ENCODE measurements at places on chromosomes 6 and 20.

- no peak for ATAC-seq
Measured at GRCh38 chr6:168033791-168034190, 36.3 kb downstream of the KIF25 start.

DNA sequence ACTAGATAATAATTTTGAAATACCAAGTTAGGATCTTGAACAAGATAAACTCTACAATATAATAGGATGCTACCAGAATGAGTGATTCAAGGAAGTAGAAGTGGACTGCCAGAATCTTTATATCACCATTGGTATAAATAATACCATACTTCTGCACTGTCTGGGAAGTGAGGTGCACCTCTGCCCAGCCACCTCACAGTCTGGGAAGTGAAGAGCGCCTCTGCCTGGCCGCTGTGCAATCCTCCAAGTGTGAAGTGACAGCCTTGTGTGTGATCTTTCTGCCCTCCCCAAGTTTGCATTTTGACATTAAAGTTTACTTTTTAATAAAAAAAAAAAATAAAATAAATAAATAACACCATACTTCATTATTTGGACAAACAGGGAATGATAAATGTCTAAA lies 18.8 kb downstream of the LATS1 start:
- no peak for ATAC-seq

- no peak for ATAC-seq
Measured at GRCh38 chr6:111566222-111566734, 39.4 kb downstream of the TRAF3IP2 start.

DNA sequence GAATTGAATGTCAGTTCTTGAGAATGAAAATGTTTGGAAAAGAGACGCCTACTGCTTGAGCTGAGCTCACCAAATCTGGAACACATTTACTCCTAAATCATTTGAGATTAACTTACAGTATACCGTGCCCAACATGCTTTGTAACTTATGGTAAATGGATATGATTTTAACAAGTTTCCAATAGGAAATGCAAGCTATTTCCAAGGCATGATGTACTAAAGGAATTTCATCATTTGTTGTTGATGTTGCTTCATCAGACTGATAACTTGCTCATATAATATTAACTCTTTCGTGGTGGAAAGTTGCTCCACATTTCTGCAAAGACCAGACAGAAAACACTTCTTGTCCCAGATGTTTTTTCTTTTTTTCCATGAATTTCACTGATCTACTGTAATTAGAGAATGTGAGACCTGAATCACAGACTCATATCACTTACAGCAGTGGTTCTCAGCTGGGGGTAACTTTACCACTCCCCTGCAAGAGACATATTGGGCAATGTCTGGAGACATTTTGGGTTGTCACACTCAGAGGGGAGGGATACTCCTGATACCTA lies 116.6 kb upstream of the TRAF3IP2 start:
- ATAC-seq, result no peak

GRCh38 chr6:158184608-158185007 lies 16.5 kb downstream of the GTF2H5 start:
- ATAC-seq, result no peak

DNA sequence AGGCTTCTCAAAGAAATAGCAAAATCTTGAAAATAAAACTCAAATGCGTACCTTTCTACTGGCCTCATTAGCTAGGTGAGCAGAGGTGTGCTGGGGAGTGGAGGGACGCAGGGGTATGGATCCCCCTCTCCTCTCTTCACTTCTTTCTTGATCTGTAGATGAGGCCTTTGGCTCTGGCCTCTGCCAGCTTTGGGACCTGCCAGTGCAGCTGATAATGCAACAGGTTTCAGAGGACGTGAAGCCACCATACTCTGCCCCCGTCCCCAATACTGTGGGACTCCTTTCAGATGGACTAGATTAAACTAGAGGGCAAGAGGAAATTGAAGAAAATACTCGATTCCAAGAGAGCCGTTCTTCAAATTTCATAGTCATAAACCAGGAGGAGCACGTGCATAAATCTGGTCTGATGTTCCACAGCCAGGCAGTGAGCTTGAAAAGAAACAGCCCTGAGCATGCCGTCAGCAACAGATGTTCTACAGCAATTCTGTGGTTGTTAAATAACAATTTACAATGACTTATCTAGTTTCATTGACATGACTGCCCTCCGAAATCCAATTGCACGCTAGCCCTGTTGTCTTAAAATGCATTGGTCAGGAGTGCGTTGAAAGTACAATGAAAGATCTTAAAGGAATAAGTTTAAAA lies 245.3 kb upstream of the FOXQ1 start:
- ATAC-seq, result no peak

- ATAC-seq, result no peak
Measured at GRCh38 chr6:15246217-15246665, 372 bp downstream of the JARID2 start.

- ATAC-seq, result no peak
Measured at GRCh38 chr6:147508866-147509608, 547 bp downstream of the SAMD5 start.

- peak; percentile 63 for ATAC-seq
Measured at GRCh38 chr6:131244942-131245341, 109.7 kb downstream of the AKAP7 start.

GRCh38 chr6:19827247-19827646 lies 9.9 kb upstream of the ID4 start:
- no peak for ATAC-seq

DNA sequence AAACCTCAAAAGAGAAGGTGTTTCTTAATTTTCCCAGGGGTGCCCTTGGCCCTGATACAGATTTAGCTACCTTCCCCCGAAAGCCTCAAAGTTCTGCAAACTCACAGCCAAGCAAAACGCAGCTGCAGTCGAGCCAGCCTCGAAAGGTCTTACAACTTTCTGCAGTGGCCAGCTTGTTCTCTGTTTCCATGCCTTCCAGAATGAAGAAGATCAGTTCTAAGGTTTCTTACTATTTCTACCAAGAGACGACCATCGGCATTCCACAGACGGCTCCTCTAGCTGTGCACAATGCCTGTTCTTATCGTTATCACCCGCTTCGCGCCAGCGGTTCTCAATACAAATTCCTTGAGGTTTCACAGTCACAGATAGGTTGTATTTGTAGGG lies 28.5 kb upstream of the CCR6 start:
- ATAC-seq, result peak; percentile 11

DNA sequence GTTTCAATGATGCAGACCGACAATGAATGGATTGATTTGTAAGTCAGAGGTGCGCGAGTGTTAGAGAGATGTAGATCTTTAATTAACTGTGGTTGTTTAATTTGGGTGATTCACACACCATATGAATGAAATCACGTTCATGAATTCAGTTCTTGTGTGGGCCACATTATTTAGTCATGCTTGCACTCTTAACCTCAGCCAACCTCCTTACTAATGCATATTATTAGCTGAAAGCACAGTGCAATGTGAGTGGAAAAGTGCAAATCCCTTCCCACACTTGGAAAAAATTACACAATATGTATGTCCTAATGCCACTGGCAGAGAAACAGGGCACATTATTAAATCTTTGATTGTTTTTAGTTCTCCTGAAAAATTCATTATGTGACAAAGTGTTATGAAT lies 512.5 kb downstream of the BCKDHB start:
- no peak for ATAC-seq

DNA sequence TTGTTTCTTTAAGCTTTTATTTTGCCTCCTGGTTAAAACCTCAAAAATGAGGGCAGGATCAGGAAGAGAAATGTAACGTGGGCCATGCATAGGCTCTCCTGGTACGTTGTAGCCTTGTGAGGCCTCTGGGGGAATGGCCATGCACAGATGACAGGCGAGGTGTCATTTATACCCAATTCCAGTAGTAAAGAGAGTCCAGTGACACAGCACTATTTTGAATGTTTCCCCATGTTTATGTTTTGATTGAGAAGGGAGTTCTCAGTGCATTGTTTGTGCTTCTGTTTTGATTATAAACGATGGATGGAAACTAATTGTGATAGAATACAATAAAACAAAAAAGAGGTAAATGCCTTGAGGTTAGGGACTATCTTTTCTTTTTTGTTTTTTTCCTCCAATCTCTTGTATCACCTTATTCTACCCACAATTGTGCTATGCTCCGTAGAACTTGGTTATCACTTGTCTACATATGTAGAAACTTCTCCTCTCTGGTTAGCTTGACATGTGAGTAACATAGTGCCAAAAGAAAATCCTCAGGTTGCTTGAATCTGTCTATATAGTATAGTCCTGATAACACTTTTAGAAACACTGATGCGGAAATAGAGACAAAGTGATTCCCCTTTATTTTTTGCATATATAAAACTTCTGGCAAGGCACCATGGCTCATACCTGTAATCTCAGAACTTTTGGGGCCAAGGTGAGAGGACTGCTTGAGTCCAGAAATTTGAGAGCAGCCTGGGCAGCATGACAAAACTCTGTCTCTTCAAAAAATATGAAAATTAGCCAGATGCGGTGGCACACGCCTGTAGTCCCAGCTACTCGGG lies 6.9 kb upstream of the SMIM28 start:
- ATAC-seq, result no peak

DNA sequence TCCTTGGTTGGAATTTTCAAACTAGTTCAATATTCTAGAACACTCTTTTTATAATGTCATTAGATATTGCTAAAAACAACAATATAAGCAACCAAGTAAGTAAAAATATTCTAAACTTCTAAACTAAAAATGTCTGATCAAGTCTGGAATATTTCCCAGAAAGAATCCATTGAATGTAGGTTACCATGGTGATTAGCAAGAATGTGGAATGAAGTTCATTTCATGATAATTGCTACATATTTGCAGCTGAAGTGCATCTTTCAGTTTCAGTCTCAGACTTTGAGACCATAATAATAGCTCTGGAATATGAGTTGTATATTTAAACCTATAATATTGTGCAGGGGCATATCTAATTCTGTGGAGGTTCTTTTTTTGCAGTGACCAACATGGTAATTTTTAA lies 61.0 kb upstream of the NKAIN2 start:
- no peak for ATAC-seq

DNA sequence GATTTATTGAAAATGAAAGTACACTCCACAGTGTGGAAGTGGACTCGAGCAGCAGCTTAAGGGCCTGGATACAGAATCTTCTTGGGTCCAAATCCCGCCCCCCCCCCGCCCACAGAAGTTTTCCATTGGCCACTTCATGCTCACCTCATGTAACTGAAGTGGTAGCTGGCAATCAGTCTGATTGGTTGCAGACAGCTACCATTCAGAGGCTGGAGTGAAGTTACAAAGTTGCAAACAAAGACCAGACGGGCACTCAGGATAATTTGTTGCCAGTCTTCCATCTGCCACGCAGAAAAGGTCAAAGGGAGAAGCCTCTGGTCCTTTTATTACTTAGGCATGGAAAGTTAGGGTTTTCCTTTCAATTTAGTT lies 25.8 kb upstream of the FABP7 start:
- no peak for ATAC-seq

DNA sequence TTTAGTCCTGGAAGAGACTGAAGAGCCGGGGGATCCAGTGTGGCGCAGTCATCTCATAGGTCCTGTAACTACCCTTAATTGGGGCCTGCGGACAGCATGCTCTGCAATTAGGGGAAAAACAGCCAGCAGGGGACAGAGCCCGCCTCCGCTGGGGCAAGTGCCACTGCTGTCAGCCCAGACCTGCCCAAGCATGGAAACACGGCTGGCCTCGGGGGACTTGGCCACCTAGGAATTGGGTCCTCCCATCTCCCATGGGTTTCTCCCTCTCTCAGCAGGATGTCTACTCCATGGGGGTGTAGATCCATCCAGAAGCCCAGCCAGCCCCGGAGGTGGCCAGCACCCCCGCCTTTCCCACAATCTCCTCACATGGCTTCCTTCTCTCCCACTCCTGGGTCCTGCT lies 3.6 kb downstream of the GHRH start:
- no peak for ATAC-seq

- ATAC-seq, result no peak
Measured at GRCh38 chr6:166262743-166263515, 45.3 kb downstream of the PRR18 start.

DNA sequence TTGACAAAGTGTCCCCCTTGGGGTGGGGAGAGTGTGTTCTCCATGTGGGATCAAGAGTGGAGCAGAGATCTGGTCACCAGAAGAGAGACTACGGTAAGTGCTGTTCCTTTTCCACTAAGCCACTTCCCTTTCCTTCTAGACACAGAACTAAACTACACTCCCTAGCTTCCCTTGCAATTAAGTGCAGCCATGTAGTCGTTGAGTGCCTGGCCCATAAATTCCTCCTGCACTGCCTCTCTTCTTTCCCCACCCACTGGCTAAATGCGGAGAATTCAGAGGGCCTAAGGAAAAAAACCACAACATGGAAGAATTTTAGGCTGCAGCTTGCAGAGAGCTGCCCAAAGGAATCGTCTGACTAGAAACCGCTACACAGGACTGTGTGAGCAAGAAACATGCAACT lies 1.5 kb downstream of the WDR27 start:
- ATAC-seq, result no peak

DNA sequence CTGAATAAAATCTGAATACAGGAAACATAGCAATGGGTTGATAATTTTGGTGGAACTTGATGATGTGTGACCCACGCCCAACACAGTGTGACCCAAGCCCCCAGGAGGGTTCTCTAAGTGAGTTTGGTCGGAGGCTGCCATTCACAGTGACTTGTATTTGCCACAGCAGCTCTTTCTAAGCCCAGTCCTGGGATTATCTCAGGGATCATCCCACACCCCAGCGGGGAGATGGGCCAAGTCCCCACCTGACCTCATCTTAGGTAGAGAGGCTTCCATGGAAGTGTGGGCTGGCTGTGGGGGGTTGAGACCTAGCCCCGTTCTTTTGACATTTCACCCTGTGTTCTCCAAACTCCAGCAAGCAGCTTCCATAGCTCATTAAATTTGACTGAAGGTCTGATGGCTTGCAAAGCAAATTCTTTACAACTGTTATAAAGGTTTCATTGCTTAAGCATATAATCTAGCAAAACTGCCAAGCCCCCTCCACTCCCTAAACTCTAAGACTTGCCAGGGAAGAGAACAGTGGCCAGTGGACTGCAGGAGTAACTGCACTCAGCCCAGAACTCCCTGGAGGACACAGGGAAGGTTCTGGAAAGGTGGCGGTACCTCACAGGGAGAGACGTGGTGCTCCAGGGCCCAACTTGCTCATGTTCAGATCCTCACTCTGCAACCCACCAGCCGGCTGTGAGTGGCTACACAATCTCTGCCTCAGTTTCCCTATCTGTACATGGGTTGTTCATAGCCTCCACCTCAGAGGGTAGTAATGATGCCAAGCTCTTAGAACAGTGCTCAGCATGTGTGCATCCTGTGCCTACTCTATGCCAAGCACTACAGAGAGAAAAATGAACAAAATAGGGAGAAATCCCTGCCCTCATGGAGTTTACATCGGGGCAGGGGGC lies 1.0 kb upstream of the PCK1 start:
- no peak for ATAC-seq

DNA sequence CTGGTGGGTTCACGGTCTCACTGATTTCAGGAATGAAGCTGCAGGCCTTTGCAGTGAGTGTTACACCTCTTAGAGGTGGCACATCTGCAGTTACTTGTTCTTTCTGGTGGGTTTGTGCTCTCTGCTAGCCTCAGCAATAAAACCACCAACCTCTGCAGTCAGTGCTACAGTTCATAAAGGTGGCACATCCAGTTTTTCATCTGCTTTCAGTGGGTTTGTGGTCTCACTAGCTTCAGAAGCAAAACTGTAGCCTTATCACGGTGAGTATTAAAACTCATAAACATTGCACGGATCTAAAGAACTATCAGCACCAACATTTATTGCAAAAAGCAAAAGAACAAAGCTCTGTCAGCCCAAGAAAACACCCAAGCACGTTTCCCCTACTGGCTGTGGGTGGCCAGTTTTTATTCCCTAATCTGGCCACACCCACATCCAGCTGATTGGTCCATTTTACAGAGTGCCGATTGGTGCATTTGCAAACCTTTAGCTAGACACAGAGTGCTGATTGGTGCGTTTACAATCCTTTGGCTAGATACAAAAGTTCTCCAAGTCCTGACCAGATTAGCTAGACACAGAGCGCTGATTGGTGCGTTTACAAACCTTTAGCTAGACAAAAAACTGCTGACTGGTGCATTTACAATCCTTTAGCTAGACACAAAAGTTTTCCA lies 3.4 kb upstream of the TMEM14C start:
- ATAC-seq, result no peak
